ENCODE measurements at places on chromosomes 6 and 20.

DNA sequence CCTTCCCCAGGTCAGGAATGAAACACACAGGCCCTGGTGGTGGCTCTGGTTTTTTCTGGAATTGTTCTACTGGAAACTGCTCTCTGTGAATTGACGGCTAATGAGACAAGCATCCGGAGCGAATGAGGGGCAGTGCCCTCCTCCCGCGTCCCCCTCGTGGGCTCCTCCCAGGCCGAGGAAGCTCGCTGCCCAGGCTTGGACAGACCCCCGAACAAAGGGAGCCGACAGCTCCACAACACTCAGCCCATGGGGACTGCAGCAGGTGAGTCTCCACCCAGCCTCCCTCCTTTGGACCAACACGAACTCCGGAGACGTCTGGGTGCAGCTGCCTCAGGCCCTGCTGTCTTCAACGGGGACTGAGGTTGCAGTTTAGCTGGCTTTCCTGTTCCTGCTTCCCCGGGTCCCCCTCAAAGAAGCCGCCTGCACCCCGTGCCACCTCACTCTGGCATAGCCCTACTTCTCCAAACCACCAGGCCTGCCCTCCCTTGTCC is 31.3 kb upstream of the AFDN start:
- DNase-seq = no peak

- DNase-seq = no peak
Measured at GRCh38 chr6:43766500-43766853, 3.5 kb upstream of the VEGFA start.

DNA sequence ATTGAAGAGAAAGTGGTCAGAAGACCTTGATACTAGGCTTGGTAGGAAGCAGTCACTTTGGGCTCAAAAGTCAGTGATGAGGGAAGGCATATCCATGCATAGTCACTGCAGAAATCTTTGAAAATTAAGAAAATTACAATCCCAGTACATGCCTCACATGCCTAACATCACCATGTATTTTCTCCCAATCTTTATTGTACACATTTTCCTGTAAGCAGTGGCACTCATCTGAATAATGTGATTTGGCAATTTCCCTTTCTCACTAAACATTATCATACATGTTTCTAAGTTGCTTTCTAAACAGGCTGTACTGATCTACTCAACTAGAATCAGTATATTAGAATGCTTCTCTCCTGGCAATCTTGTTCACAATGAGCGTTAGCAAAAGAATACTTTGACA is 280.7 kb upstream of the SUPT3H start:
- no peak for DNase-seq

DNA sequence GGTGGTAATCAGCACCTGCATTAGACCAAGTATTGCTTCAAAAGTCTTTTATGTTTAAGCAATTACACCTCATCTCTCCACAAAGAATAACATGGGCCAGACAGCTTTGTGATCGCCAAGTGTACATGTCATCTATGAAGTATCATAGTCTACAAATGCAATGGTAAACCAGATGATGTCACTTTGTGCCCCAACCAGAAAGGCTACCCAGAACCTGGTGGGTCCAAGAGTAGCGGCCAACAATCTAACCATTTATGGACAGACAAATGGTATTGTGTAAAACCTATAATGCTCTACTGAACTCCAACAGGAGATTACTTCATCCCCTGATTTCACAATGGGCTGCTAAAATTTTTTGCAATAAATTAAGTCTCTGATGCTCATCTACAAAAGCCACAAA is 295.9 kb downstream of the GMDS start:
- no peak for DNase-seq

GRCh38 chr20:10605547-10606195 is 68.1 kb downstream of the JAG1 start:
- DNase-seq = no peak

- no peak for DNase-seq
Measured at GRCh38 chr20:62738025-62738881, 29.6 kb downstream of the NTSR1 start.

DNA sequence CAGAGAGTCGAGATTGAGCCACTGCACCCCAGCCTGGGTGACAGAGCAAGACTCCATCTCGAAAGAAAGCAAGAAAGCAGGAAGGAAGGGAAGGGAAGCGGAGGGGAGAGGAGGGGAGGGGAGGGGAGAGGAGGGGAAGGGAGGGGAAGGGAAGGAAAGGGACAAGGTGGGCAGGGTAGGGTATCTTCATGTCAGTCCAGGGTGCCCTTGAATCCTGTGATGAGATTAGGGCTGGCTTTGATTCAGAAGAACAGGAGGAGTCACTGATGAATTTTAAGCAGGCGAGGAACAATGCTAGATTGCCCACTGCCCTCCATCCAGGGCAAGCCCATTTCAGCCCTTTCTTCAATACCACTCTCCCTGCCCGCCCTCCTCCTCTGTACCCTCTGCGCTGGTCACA is 35.0 kb upstream of the EPB41L1 start:
- no peak for DNase-seq

GRCh38 chr20:8764344-8764962 is 304.4 kb upstream of the PLCB4 start:
- DNase-seq = no peak

DNA sequence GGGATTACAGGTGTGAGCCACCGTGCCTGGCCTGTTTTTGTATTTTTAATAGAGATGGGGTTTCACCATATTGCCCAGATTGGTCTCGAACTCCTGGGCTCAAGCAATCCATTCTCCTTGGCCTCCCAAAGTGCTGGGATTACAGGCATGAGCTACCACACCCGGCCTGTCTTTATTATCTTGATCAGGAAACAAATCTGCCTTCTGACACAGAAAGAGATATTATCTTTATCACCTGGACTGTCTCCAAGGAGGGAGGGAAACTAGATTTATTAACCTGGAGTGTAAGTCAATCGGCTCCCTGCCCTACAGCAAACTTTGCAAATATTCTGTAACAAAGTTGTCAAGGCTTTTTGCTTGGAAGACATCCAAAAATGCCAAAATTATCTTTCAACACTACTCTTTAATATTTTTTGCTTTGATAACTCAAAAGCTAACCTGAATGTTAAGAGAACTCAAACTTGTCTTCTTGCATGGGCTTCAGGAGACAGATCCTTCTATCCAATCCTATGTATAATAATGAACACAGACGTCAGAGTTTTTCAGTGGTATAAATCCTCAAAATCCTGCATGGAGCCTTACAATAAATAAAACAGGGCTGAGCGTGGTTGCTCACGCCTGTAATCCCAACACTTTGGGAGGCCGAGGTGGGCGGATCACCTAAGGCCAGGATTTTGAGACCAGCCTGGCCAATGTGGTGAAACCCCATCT is 85.0 kb upstream of the LOC128125822 start:
- no peak for DNase-seq

- no peak for DNase-seq
Measured at GRCh38 chr6:41064841-41065240, 7.3 kb downstream of the OARD1 start.

- DNase-seq = no peak
Measured at GRCh38 chr6:44386364-44386928, 1.1 kb upstream of the CDC5L start.

DNA sequence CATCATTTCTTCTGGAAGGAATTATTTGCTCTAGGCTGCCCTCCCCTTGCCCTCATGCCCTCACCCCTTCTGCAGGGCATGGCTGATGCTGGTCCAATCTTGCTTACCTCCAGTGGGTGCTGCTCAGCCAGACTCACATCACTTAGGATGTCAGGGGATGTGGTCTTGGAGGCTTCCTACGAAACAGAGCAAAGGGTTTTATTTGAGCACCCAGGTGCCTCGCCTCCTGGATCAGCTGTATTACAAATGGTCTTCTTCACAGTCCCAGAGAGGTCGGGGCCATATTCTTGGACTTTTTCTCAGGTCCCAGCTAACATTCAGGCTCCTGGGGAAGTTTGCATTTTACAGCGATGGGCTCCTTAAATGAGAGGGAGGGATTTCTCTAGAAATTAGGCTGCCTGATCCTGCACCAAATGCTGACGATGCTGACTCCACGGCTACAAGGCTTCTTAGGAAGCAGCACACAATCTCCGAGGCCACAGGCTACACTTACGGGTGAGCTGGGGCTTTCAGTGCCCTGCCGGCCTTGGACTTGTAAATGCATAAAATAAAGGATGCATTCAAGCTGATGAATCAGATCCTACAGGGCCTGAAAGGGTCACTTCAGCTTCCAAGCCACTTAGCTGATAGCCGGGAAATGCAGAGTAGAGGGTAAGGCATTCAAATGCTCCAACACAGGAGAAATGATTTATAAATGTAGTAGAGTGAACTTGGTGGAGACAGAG is 159.8 kb upstream of the ECI2 start:
- DNase-seq = no peak

GRCh38 chr6:167428664-167429333 is 103.9 kb downstream of the TTLL2 start:
- no peak for DNase-seq

GRCh38 chr20:35232575-35232974 is 6.1 kb downstream of the MMP24 start:
- no peak for DNase-seq

GRCh38 chr6:14142511-14143223 is 25.1 kb downstream of the CD83 start:
- DNase-seq = no peak

- no peak for DNase-seq
Measured at GRCh38 chr20:46840054-46840729, 54.5 kb upstream of the EYA2 start.

DNA sequence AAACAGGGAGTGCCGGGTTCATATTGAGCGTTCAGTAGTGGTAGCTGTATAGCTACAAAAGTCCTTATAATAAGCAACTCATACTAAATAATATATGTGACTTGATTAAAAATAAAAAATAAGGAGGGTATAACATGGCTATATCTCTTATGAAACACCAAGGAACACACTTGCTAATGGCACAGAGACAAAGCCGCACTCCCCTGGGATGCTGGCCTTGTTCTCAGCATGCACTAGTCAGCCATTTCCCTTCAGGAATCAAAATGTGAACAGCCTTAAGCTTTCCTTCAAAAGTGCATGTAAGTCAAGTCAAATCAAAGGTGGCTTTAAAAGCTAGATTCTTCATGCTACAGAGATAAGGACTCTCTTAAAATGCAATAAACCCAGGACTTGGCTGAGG is 9.4 kb downstream of the HMGCLL1 start:
- DNase-seq = no peak

DNA sequence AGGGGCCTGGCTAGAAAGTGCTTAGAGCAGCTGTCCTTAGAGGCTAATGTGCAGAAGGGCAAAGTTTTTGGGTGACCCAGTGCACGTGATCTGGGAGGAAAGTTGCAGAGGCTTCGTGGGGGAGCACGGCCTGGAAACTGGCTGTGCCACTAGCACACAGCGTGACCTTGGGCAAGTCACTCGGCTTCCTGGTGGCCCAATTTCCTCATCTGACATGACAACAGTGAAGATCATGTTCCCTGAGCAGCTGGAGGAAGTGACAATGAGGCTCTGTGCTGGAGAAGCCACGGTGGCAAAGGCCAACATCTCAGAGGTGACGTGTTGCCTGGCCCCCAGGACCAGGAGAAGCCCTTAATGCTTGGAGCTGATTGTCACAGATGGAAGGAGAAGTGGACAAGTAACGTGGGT is 99.5 kb downstream of the FOXC1 start:
- DNase-seq = no peak

- no peak for DNase-seq
Measured at GRCh38 chr20:63737945-63738686, 1.5 kb upstream of the SLC2A4RG start.

DNA sequence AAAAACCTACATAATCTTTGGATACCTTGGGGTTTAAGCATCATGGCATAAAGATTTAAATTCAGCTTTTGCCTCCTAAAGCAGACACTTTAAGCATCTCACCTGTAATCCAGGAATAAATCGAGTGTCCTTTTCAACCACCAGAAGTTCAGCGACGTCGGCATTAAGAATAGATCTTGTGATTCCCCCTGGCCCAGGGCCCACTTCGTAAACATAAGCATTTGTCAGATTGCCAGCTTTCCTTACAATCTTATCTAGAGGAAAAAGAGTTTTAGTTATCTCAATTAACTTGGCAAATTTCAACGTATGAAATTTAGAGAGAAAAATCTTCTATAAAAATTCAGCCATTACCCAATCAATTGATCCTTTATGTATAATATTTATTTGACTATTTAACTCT is 3.2 kb downstream of the TFB1M start:
- DNase-seq = no peak

DNA sequence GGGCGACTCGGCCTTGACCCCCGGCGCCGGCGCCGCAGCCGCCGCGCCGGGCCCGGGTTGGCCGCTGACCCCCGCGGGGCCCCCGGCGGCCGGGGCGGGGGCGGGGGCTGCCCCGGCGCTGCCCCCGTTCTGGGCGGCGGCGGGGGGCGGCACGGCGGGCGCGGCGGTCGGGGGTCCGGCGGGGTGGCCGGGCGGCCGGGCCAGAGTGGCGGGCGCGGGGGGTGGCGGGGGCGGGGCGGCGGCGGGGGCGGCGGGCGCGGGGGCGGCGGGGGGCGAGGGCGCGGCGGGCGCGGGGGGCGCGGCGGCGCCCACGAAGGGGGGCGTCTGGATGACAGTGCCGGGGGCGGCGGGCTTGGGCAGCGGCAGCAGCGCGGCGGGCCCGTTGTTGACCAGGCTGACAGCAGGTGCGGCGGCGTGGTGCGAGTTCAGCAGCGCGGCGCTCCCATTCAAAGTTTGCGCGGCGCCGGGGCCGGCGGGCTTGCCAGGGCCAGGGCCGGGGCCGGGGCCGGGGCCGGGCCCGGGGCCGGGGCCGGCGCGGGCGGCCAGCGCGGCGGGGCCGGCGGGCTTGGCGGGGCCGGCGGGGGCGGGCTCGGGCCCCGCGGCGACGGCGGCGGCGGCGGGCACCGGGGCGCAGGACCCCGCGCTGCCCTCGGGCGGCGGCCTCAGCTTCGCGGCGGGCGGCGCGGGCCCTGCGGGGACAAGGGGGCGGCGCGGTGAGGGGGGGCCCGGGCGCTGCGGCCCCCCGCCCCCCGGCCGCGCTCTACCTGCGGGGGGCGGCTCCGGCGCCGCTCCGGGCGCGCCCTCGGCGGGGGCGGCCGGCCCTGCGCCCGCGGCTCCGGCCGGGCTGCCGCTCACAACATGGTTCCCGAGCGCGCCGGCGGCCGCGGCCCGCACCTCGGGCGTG is 659 bp downstream of the TAF4 start:
- no peak for DNase-seq

DNA sequence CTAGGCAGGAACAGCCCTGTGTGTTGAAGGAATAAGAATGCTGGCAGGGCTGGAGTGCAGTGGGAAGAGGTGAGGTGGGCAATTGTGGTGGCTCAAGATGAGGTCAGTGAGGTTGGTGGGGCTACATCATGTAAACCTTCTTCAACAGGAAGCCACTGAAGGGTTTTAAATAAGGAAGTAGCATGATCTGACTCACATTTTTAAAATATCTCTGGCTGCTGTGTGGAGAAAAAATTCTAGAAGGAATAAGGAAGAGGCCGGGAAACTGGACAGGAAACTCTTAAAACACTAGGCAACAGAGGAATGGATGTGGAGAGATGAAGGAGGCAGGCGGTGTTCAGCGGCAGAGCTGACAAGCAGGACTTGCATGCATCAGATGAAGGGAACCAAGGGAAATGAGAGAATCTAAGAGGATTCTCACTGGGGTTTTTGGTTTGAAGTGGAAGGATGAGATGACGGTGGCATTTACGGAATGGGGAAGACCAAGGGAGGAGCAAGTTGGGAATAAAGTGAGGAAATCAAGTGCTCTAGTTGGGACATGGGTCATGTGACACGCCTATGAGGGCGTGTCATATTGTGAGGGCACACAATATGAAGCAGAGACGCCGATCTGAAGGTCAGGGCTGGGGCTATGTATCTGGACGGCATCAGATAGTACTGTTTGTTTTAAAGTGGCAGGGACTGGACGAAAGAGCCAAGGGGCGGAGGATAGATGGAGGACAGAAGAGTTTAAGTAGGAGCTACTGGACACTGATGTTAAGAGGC is 18.2 kb downstream of the TMEM242 start:
- DNase-seq = no peak

Data from stimulated activated CD4-positive, alpha-beta T cell treated with anti-CD3 and anti-CD28 coated beads, TNF-alpha, amount 100 ng/mL, for 48 hours (primary cell).